ENCODE measurements at places on chromosomes 5 and 9.

DNA sequence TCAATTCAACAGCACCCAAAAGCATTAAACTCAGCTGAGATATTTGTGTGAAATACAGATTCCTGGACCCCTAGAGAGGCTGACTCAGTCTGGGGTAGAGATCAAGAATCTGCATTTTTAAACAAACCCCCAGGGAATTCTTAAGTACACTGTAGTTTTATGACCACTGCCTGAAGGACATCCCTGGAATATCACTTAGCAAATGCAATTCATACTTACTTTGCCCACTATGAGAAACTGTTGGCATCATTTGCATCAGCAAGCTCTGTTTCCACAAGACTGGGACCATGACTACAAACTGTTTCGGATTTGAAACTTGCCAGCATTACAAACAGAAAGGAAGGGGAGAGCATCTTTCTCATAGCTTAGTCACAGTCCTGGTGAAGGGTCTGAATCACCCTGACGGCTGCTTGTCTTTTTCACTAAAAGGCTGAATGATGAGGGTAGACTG, 63.7 kb downstream of the MLLT3 start:
- DNase-seq, result no peak

DNA sequence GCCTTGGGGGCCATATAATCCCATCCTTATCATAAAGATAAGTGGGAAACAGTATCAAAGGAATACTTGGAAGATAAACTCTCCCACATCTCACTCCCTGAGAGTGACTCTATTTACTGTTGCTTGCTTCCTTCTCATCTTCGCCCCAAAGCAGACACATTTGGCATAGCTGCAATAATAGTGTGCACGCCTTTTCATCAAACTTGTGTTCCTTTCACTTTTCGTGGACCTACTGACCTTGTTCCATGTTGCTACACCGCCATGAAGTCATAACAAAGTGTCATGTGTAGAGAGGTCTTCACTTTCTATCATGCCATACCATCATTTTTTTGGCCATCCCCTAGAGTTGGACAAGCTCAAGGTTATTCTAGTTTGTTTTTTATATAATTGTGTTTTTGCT, 200.0 kb upstream of the MSX2 start:
- DNase-seq, result no peak

DNA sequence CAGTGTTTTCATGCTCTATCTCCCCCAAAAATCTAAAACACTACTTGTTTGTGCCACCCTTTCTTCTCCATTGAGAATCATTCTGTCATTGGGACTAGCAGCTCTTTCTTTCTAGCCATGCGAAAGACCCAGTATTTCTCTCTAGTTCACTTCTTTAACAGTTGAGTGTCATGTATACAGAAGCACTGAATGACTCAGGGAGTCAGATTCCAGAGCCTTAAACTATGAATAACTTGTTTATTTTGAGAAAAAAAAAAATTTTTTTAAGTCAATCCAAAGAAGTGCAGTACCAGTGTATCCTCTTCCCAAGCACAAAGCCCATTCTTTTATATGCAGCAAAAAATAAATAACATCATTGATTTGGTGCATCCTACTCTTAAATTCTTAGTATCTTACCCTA, 415.4 kb upstream of the GRAMD2B start:
- no peak for DNase-seq

- DNase-seq, result no peak
Measured at GRCh38 chr5:78560000-78560855, 88.3 kb downstream of the LHFPL2 start.

GRCh38 chr5:16147179-16147900, 32.3 kb downstream of the MARCHF11 start:
- DNase-seq, result no peak

GRCh38 chr5:175809531-175810121, 61.8 kb upstream of the CPLX2 start:
- no peak for DNase-seq

- DNase-seq, result no peak
Measured at GRCh38 chr9:100211476-100211875, 112.4 kb downstream of the INVS start.

GRCh38 chr9:97910357-97910756, 11.9 kb downstream of the TRMO start:
- DNase-seq, result no peak

- DNase-seq, result no peak
Measured at GRCh38 chr5:132481596-132482211, 8.9 kb downstream of the IRF1 start.

- DNase-seq, result no peak
Measured at GRCh38 chr5:114101153-114101552, 260.7 kb upstream of the KCNN2 start.

DNA sequence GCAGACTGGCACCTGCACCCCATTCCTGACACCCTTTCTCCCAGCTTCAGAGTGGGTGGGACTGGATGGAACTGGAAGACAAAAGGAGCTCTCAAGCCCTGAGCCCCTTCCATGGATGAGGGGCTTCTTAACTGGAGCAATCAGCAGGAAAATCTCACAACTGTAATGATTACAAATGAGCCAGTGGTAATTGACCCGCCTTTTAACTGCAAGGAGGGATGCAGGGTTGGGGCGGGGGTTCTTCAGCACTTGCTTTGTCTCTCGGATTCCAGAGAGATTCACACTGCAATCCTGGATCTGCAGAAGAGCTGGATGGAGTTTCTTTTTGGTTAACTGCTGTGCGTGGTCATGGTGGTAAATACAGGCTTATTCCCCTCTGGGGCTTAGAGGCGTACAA, 160.1 kb upstream of the SHB start:
- no peak for DNase-seq

- DNase-seq, result no peak
Measured at GRCh38 chr9:137359850-137360249, 57.8 kb upstream of the NRARP start.

GRCh38 chr5:54756301-54756700, 229.1 kb downstream of the ESM1 start:
- no peak for DNase-seq

- DNase-seq, result no peak
Measured at GRCh38 chr9:19492775-19493173, 84.0 kb downstream of the ACER2 start.

- no peak for DNase-seq
Measured at GRCh38 chr5:37812365-37812764, 27.5 kb downstream of the GDNF start.
